Hematopoietic multipotent progenitor cell treated with erythropoietin and hydrocortisone succinate and interleukin-3 and kit ligand, for 8 days (in vitro differentiated cells): ENCODE measurements at places on chromosomes 1 and 21.

DNA sequence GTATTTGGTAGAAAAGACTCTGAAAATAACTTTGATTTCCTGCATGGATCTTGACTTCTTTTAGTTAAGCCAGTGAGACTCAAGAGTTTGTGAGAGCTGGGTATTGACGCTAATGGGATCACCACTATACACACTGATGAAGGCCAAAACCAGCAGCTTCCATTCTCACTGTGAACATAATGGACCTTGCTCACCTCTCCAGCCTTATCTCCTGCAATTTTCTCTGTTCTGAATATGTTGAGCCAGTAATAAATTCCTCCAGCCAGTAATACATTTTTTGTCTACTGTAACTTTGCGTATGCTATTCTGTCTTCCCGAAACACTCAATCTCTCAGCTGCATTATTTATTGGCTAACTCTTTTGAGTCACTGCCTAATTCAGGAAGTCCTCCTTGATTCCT, 111.6 kb upstream of the PPP2R5A start:
- DNase-seq = no peak

GRCh38 chr1:156892190-156893047, 1.1 kb upstream of the PEAR1 start:
- DNase-seq = peak; percentile 92

GRCh38 chr1:17572264-17572985, 32.9 kb downstream of the ARHGEF10L start:
- DNase-seq = no peak

DNA sequence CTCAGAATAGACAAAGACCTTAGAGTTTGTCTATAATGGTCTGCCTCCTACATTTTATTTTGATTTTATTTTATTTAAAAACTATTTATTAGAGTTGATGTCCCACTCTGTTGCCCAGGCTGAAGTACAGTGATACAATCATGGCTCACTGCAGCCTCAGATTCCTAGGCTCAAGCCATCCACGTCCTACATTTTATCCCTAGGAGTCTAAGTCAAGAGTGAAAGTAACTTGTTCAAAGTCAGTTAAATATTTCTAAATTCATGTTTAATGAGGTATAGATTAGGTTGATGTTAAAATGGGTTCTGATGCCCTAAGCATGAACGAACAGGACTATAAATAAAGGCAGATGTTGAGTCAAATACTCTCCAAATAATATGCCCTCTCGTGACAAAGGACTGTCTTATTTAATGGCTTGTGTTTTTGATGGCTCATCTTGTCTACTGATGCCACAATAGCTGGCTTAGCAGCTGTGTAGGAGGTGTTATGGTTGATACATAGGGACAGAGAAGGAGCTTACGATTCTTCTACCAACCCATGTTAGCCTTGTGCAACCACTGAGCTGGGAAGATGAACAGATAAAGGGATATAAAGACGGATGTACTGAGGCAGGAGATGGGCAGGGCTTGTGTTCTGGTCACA, 66.0 kb upstream of the CR1L start:
- peak; percentile 2 for DNase-seq

DNA sequence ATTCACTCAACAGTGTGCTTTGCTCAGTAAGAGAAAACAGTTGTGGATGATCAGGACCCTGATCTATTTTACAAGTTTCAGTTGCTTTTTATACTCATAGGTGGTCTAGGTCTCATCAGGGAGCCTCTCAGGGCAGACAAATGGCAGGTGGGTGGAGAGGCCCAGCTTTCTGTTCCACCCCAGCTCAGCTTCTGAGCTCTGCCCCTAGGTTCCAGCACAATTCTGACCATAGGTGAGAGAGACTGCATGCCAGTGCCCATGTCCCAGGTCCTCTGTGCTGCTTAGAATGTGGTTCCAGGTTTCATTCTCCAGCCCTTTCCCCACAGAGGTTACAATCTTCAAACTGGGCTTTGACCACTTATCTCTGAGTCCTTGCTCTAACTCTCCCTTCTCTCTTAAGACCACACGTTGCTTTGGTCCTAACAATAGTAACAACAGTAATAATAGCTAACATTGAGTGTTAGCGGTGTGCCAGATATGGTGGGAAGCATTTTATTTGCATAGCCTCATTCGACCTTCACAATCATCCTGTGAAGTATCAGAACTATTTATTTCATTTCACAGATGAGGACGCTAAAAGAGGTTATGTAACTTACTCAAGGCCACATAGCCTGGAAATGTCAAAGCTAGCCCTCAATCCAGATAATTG, 19.6 kb upstream of the DUSP10 start:
- DNase-seq = no peak

DNA sequence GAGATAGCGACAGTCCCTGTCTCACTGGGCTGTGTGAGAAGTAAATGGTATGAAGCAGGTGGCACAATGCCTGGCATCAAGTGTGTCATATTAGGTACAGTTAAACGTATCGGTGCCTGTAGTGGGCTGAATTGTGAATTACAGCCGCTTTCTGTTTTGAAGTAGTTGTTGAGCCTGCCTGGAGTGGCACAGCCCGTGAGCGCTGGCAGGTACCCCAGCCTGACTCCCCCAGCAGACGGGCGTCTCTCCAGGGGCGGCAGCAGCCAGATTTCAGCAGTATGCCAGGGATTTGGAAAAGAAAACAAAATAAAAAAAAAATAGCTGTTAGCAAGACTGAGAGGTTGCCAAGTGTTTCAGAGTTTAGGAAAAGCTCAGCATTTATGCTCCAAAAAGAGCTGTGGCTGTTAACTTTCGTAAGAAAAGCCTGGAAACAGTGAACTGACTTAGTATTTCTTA, 26.6 kb upstream of the GPR153 start:
- DNase-seq = no peak

DNA sequence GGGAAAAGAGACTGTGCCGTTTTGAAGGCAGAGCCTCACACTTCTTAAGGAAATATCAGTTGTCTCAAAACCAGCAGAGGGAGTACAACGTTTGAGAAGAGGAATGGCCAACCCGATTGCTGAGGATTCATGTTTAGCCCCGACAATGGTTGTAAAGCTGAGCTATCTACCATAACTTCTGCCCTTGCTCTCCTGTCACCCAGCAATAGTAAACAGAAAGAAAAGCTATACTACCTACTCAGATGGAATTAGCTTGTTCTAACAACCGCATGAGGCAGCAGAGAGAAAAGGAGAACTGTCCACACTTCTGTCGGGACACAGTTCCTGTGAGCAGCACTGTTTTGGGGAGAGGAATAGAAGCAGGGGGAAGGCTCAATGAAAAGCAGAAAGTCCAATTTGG, 91.2 kb downstream of the SLC45A1 start:
- DNase-seq = peak; percentile 75

GRCh38 chr1:27600498-27601175, 3.3 kb downstream of the AHDC1 start:
- DNase-seq = no peak

DNA sequence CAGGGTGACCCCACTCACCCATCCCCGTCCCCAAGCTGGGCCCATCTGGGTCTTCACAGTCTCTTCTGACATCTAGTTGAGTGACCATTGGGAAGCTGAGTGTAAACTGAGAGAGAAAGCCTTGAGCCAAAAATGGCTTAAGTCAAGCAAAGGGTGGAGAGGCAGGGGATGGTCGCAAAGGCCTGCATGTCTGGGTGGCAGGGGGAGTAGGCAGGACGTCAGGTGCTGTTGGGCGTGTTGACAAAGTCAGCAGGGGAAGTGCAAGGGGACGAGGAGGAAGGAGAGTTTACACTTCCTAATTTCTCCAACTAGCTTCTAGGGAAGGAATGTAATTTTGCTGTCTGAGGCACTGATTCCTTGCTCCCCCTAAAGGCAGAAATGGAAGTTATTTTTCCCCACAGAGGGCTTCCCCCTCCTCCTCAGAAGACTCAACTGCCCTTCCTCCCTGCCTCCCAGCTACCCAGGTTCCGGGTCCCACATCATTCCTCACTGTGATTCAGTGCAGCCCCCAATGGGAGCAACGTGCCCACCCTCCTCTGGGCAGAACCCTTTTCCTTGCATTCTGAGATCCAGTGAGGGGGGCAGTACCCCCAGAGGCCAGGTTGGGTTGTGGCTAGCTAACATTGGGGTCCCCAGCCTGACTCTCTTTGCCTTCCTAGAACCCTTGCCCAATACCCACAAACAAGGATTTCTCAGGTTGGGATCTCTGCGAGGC, 1.2 kb upstream of the ADORA1 start:
- DNase-seq = no peak

GRCh38 chr1:97091679-97092078, 370.1 kb downstream of the PTBP2 start:
- no peak for DNase-seq

DNA sequence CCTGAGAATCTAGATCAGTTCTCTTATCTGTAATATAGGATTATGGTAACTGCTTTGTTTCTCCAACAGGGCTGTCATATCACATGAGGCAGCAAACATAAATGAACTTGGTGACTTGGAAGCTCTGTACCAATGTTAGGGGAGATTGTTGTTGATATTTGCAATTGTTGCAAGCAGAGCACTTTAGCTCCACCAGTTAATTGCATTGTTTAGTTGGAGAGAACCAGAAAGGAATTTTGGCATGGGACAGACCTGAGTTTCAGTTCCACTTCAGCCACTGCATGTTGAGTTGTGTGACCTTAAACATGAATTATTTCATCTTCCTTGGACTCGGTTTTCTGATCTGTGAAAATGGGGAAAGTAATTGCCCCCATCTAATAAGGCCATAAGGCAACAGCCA, 142.3 kb upstream of the JUN start:
- no peak for DNase-seq

- no peak for DNase-seq
Observed at GRCh38 chr1:174158767-174159251, 511 bp upstream of the RABGAP1L start.

GRCh38 chr1:40808909-40809308, 25.3 kb downstream of the KCNQ4 start:
- no peak for DNase-seq

DNA sequence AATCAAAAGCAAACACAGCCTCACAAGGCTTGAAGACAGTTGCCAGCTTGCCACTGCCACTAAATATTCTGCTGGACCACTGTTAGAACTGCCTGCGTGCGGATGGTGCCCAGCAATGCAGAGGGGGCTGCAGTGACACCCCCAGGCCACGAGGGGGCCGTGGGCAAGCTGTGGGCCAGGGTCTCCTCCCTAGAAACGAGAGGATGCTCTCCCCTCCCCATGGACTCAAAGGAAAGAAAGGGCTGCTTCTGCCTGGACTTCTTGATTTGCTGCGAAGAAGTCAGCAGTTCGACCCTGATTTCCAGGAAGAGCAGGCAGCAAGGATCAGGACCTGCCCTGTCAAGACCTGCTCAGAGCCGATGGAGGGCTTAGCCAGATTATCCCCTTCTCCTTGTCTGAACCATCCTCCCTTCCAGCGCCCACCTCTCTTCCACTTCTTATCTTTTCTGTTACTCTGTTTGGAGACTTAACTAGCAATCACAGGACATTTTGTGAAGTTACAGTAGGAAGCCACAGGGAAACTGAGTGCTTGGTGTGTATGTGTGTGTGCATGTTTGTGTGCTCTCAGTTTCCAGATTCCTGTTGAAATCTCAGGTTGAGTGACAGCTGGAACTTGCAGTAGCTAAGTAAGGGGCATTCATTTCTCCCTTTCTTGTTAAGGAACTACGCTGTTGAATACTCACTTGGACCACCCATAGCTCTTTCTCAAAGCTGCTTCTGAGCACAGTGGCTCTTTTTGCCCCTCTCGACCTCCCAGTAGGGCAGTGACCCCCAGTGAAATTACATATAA, 2.7 kb downstream of the MAN1C1 start:
- no peak for DNase-seq

DNA sequence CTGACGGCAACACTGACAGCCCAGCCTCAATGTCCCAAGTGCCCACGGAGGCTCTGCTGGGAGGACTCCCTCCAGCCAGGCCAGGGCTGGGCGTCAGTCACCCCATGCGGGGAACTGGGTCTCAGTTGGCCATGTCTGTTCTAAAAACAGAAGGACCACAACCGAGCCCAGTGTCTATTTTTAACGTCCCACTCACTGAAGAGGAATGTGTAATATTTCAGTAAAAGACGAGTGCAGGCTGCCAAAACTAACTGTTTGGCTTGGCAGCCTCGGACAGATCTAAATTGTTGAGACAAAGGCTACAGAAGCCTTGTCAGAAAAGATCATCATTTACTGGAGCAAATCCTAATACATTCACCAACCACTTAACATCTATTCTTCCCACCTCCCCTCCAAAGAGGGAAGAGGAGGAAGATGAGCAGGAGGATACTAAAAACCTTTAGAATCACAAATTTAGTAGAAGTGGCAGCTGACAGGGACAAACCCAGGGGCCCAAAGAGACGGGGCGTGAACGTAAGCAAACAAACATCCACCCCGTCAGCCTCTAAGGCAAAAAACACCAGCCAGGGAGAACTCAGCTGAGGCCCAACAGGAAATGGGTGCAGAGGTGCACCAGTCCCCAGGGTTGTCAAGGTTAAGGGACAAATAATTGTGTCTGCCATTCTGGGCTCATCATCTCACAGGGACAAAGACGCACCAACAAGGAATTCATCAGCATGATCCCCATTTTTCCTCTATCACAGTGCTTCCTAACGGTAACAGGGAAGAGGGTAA, 18.7 kb downstream of the C1orf198 start:
- no peak for DNase-seq

DNA sequence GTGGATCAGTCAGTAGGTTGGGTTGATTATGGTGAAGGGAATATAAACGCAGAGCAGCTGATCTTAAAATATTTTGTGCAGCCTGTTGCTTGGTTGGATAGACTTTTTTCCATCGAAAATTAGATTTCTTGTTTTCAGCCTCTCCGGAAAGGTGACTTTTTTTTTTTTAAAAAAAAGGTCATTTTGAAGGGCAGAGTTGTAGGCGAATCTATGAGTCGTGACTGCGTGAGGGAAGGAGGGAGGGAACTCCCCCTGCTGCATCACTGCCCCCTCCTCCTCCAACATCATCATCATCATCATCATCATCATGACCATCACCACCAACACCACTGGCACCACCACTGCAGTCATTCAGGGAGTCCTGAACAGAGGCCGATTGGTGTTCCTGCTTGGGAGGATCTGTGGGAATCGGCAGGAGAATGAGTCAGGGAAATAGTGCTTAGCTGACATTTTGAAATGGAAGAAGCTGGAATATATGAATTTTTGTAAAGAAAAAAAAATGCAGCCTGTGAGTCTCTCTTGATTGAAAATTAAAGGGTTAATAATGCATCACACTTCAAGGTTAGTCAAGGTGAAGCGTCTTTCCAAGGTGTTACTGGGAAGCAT, 1.2 kb downstream of the ATP1B1 start:
- peak; percentile 11 for DNase-seq

DNA sequence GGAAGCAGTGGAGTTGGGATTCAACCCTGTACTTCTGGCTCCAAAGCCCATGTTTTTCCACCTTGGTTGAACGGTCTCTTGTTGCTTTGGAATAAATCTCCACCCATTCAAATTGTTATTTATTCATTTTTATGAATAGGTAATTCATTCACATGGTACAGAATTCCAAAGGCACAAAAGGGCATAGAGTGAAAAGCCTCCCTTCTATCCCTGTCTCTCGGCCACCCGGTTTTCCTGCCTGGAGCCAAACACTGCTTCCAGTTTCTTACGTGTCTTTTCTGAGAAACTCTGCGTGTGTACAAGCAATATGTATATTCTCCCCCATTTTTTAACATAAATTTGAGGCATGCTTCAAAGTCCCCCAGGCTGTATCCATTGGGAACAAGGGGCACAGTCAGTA, 3.9 kb downstream of the EXTL1 start:
- DNase-seq = no peak
